ENCODE measurements at places on chromosomes 12 and 14.

GRCh38 chr14:75527449-75528163 is 5.3 kb downstream of the BATF start:
- no peak for DNase-seq

GRCh38 chr14:69246331-69246730 is 13.6 kb upstream of the GALNT16 start:
- DNase-seq: no peak

GRCh38 chr12:51923506-51924365 is 16.4 kb downstream of the ACVRL1 start:
- peak; percentile 17 for DNase-seq

- no peak for DNase-seq
Observed at GRCh38 chr14:87186737-87187136, 806.2 kb downstream of the GALC start.

DNA sequence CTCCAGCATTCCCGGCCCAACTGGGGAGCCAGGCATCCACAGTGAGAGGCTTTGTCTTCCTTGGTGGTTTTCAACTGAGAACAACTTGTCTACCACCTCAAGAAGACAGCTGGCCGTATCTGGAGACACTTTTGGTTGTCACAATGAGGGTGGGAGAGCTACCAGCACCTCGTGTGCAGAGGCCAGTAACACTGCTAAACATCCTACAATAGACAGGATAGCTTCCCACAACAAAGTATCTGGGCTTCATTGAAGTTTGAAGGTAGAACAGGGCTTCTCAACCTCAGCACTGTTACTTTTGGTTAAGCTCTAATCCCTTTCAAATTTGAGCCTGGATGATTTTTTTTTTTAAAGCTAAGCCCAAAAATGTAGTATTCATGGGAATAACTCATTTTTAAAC is 10.9 kb downstream of the SLC7A8 start:
- no peak for DNase-seq

DNA sequence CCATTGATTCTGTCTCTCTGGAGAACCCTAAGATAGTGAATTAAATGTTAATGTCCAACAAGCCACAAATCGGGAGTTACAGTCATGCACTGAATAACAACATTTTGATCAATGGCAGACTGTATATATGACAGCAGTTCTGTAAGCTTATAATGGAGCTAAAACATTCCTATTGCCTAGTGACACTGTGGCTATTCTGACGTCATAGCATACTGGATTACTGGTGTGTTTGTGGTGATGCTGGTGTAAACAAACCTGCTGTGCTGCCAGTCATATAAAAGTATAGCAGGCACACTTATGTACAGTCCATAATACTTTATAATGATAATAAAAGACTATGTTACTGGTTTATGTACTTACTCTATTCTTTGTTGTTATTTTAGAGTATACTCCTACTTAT is 56.7 kb upstream of the BICD1 start:
- DNase-seq: no peak

- no peak for DNase-seq
Observed at GRCh38 chr14:63296060-63296563, 22.6 kb downstream of the GPHB5 start.

GRCh38 chr12:123998991-123999359 is 26.0 kb downstream of the ZNF664 start:
- no peak for DNase-seq

DNA sequence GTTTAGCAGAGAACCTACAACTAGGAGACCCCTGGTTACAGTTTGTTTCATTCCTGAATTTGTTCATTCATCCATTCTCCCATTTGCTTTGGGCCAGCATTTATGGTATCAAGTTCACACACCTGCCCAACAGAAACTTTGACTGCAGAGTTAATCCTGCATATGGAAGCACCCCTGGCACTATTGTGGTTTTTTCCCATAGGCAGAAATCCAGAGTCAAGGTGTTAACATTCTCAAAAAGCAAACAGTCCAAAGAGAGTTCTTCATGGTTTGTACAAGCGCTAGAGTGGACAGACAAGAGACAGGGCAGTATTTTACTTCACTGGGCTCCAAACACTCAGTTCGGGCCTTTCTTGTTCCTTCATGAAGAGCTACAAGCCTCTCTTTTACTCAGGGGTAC is 51.9 kb downstream of the KCNK10 start:
- no peak for DNase-seq

GRCh38 chr14:66645716-66646115 is 137.8 kb downstream of the GPHN start:
- no peak for DNase-seq

DNA sequence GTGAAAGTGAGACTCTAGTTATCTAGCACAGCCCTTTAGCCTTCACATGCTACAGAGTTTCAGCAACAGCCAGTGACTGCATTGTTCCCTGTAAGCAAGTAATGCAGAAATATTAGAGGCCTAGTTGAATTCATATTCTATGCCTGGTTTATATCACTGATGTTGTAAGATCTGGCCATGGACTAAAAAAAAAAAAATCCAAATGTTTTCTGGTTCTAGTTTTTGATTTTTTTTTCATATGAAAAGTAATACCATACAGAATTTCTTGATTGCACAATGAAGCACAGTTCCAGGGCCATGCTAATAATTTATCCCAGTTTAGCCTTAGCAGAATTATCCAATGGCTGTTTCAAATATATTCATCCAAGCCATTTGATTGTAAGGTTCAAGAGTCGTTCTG is 341.5 kb upstream of the DDHD1 start:
- DNase-seq: no peak

DNA sequence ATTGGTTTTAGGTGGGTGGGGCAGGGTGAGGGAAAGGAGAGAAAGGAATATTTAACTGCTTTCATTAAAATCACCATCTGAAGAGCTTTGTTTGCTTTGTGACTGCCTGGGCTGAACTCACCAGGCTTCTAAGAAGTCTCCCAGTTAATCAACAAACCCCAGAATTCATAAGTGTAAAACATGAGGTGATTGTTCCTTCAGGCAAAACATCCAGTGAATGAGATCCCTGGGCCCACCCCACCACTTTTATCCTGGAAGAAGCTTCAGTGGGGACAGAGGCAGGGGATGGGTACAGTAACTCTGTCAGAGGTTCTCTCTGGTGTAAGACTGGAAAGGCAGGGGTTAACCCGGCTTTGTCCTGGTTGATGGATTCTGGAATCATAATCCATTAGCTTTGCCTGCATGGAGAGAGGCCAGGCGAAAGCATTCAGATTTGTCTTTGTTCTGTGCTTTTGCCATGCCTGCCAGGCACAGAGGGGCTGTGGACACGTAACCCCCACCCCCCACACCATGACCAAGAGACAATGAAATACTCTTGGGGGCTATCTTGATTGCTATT is 16.7 kb downstream of the PDE1B start:
- no peak for DNase-seq

GRCh38 chr12:124036657-124037109 is 63.7 kb downstream of the ZNF664 start:
- DNase-seq: no peak

- no peak for DNase-seq
Observed at GRCh38 chr12:75759842-75760572, 248.6 kb upstream of the KRR1 start.

DNA sequence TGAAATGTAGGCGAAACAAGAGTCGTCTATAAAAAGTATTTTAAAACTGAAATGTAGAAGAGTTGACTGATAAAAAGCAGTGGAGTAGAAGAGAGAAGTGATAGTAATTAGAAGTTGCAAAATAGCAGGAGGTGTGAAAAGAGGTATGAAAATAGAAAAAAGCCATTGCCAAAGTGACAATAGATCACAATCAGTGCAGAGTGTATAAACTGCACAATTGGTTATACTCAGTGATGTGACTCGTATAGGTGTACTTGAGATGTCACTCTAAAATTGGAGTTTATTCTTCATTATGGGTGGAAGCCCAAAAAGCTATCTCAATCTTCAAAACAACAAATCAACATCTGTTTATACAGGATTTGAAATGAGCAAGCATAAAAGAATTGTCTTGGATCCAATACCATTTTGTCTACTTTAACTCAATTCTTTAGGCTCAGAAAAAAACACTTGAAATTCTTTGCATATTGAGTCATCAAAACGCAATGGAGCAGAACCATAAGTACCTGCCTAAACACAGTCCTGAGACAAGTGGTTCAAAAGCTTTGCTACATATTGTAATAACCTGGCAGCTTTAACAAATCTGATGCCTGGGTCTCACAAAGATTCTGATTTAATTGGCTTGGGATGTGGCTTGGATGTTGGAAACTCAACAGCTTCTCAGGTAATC is 8.8 kb downstream of the IKBIP start:
- no peak for DNase-seq

DNA sequence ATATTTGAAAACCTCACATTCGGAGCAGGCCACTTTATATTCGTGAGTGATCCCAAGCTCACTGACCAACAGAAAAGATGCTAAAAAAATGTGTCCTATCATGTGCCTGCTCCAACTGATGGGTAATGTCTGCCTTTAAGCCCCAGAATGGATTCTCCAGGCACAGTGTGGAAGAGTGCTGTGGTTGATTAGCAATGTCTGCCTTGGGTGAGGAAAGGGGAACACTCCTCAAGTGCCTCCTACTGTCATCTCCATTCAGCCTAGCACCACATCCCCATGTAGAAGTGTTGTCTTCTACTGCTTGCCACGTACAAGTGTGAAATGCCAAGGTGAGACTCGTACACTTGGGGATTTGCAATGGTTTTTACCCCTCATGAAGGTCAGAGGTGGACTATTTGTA is 199.3 kb downstream of the SLC41A2 start:
- DNase-seq: no peak

DNA sequence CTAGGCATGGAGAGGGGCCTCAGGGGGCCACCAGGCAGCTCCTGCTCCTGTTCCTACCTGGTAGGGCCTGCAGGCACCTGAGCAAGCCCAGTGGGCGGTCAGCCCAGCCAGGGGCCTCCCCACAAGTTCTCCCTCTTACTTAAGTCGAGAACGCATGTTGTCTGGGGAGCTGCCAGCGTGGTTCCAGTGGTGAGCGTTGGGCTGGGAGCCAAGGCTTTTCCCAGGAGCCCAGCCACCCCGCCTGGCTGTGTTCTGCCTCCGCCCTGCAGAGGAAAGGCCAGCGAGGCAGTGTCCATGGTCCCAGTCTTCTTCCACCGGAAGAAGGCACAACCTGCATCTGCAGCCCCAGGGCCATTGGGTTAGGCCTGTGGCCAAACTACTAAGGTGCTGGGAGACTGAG is 1.4 kb downstream of the C14orf180 start:
- DNase-seq: no peak
